ENCODE measurements at places on chromosomes 11 and 22.

GRCh38 chr11:77510851-77511250 is 37.0 kb upstream of the PAK1 start:
- no peak for DNase-seq

DNA sequence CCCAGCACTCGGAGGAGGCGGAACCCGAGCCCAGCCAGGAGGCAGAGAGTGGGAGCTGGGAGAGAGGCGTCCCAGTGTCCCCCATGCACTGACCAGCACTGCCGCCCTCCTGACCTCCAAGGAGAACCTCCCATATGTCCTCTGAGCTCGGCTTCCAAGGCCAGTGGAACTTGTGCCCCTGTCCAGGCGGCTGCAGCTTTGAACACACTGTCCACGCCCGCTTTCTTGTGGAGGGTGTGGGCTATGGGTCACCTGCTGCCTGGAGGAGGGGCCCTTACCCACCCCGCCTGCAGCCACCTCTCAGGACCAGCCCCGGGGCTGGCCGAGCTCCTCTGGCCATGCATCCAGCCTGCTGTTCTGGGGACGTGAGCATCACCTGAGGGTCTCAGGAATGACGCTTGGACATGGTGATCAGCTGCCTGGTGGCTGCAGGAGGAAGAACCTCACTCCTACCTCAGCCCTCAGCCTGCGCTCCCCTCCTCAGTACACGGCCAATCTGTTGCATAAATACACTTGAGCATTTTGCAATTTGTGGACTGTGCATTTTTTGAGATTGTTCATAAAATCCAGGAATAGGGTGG is 22.2 kb upstream of the MUC5B start:
- DNase-seq, result no peak

GRCh38 chr11:72828081-72828567 is 13.9 kb downstream of the ATG16L2 start:
- DNase-seq, result no peak

- no peak for DNase-seq
Observed at GRCh38 chr22:23527971-23528740, 51.9 kb downstream of the IGLL1 start.

- DNase-seq, result no peak
Observed at GRCh38 chr11:130840679-130841078, 75.6 kb downstream of the SNX19 start.

DNA sequence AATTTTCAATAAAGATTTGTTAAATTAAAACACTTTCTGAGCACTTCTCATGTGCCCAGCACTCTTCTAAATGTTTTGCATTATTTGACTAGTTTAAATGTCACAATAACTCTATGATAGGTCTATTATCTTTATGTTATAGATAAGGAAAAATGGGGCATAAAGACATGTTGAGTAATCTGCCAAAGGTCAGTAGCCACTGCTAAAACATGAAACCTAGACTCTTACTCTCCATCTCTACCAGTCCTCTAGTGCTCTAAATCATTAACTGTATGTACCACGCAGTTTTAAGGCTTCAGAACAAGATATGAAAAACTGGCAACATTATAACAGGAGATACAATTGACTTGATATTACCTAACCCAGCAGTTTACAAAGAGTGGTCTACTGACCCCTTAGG is 6.9 kb downstream of the RAB6A start:
- no peak for DNase-seq

Measured in NCI-H2081 treated with DMSO at 0.1 percent for 48 hours (cell line).